Caki2 (cell line): ENCODE measurements at places on chromosomes 2 and 18.

GRCh38 chr2:96868555-96869280 is 1.2 kb downstream of the SEMA4C start:
- peak; percentile 69 for DNase-seq

DNA sequence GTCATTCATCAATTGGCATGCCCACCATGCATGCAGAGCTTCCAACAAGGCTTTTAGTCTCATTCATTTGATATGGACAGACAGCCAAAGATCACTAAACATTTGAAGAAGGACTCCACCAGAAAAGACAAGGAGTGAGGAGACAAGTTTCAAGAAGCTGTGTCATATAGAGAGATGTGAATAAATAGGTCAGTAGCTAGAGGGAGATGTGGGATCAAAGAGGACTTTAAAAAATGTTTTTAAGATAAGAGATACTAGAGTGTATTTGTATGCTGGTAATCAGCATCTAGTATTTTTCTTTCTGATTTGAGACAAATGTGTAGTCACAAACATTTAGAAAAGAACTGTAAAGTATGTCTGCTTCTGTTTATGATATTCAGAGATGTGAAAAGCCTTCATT is 48.5 kb downstream of the ANTXR1 start:
- DNase-seq: no peak

DNA sequence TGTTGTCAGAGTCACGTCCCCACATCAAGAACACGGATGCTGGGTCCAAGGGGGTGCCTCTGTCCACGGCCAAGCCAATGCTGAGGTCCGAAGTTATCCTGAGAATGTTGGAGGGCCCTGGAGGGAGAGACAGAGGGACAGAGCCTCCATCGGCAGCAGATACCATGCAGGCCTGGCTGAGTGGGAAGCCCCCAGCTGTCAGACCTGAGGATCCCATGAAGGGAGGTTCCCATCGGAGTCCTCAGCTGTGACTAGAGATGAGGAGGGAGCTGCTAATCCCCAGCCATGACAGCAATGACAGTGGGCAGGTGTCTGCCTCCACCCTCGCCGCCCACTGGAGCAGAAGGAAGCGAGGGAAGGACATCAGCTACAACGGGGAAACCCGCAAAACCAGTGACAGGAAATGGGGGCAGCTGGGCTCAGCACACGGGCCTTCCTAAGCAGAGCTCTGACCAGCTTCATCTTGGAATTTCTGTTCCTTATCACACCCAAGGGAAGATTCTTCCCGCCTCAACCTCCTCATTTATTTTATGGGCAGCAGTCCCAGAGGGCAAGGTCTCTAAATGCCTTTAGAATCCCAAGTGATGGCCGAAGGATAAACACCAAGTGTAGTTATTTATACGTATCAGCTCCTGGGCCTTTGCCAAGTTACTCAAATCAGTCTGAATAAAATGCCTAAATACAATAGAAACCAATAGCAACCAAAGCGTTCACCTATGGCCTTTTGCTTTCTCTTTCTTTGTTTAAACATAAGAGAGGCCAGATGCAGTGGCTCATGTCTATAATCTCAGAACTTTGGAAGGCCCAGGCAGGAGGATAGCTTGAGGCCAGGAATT is 32.2 kb downstream of the FAM178B start:
- no peak for DNase-seq

DNA sequence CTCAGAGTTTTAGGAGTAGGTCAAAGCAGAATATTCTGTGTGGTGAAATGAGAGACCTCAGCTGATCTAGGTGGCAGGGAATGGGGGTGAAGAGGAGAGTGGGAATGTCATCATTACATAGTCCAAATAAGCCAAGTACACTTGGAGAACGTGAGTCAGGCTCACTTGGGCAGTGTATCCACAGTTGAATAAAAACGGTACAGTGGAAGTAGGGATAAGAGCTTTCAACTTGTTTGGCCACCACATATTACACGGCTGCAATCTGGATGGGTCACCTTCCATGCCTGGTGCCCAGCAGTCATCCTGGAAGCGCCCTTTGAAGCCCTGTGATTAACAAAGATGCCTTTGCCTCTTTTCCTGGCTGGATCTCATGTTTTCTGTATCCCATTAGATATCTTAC is 28.6 kb downstream of the MIB1 start:
- no peak for DNase-seq

GRCh38 chr2:128682729-128683284 is 364.1 kb upstream of the HS6ST1 start:
- no peak for DNase-seq

DNA sequence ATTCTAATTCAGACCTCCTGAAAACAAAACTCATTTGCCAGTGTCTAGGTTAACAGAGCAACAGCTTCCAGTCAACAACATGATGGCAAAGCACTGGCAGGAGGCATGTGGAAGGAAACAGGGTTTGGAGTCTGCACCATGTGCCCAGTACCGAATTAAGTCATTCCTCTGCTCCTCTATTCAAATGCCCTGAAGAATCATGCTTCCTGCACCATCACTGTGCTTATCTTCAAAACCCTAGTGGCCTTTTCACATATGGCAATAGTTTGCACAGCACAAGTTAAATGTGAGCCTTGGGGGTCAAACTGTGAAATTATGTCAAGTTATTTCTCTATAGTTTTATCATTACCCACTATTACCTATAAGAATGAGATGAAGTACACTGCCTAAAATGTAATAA is 75.4 kb upstream of the GRB14 start:
- no peak for DNase-seq

DNA sequence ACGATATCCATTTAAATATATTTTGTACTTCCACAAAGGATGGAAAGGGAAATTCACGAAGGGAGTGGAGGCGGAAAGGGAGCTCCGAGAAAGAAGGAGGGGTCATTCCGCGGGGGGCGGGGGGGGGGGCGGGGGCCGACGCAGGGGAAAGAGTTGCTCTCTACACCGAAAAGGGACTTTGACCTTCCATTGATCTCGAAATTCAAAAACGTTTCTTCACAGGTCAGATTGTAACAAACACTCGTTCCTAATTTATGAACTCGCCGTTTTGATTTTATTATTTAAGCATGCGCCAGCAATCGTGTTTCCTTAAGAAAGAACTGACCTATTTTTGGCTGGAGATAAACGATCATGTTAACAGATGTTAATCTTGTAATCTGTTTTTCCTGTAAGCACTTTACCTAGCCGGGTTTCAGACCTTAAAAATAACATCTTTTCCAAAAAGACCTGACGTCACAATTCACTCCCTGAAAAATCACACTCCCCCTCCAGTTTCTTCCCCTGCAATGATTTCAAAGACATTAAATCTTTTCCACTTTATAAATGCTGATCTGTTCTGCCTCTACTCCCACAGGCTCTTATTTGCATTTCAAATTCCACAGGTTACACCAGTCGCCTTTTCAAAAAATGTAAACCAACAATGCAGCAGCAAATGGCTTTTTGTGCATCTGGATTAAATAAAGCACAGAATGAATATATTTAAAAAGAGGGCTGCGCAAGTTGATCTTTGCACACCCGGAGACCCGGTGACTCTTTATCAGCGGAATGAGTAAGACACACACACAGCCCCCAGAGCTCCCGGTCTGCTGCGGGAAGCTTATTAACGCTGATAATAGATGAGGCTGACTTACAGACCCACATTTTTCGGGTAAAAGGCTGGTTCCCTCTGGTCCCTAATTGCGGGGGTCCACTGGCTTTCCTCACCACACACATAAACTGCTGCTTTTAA is 1.6 kb downstream of the ZNF516 start:
- DNase-seq: no peak

- no peak for DNase-seq
These were observed 166.6 kb downstream of the XIRP2 start for GRCh38 chr2:167054881-167055280.

DNA sequence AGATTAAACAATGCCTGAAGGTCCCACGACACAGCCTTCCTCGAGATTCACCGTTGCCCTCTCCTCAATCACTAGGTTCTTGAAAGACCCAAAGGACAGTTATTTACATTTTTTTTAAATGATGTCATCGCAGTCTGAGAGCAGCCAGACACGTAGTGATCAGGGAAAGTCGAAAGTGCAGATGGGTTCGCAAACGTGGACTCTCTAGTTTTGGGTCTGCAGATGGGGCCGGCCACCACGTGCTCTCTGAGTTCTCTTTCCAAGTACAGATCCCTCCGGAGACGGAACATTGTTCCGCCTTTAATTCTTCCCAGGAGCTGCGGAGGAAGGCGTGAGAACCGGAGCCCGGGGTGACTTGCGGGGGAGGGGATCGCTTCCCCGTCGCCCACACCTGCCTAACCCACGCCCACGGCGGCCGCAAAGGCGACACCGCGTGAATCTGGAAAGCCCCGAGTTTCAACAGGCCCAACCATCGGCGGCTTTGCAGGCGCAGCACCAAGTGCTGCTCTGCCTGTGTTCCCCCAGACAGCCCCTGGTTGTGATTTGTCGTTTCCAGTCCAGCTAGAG is 54.3 kb downstream of the PKDCC start:
- DNase-seq: no peak

DNA sequence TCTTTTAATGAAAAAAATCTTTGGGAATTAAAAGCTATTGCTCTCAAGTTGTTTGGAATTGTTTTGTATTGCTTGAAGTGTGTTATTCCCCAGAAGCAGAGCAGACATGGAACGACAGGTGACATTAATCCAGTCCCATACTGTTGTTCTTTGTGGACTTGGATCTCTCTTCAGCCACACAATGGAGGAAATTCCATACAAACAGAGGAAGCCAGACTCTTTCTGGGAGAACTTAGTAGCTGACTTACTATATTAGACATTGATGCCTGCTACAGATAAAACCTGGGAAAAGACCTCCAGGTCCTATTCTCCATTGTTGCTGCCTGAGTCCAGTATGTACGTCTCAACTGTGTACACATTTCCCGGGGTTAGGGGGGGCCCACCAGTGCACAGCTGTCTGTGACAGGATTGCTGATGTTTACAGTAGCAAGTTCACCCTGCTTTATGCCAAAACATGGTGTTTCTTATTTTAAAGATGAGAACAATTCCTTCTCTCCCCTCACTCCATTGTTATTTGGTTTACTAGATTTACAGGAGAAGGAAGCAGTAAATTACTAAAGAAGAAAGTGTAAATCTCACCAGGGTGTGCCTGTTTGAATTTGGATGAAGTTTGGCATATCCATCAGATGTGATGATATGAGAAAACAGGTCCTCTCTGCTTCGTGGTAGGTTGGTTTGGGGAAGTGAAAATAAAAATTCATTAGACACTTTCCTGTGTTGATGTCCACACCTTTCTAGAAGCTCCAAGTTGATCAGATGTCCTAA is 142.4 kb upstream of the RBBP8 start:
- no peak for DNase-seq

- DNase-seq: no peak
These were observed 60.1 kb upstream of the TNFRSF11A start for GRCh38 chr18:62264984-62265383.

DNA sequence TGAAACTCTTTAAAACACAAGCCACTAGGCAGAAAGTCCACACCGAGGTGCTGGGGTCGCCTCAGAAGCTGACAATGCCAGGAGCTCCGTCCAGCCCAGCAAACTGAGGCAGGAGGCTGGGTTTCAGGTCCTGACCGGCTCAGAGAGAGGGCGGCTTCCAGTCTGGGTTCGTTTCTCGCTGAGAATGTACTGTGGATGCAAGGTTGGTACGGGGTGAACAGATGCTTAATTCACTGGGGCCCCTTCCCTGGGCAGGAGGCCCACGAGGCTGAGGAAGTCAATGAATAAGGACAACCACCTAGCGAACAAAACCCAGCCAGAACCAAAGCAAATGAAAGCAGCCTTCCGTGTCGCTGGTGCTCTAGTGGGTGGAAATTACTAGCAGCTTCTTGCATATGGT is 142.0 kb downstream of the RTP5 start:
- no peak for DNase-seq

DNA sequence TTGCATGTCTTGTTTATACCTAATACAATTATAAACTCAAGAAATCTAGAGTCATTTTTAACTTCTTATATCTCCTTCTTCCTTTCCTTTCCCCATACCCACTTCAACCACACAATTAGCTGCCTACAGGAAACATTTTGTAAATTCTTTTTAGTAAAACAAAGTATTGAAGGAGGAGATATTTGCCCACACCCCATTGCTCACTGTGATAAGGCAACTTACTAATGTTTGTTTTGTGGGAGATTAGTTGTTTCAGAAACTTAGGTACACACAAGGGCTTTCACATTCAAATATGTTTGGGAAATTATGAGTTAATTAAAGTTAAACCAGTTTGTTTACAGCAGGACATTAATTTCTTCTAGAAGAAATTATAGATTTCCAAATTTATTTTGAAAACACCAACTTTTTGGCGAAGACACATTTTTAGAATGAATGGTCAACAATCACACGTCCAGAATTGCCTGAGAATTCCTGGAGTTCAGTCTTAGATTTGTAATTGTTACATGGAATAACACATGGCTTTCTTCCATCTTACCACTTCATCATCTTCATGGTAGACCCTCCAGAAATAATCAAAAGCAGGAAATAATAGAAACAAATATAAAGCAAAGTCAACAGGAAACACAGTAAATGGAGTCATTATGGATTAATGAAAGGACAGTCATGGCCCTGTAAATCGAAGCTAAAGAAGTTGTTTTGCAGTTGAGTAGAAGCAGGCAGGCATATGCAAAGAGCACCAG is 62.5 kb upstream of the RAB27B start:
- no peak for DNase-seq

GRCh38 chr2:46939626-46940359 is 24.2 kb upstream of the MCFD2 start:
- no peak for DNase-seq

GRCh38 chr2:203997481-203997880 is 60.9 kb downstream of the ICOS start:
- DNase-seq: no peak

DNA sequence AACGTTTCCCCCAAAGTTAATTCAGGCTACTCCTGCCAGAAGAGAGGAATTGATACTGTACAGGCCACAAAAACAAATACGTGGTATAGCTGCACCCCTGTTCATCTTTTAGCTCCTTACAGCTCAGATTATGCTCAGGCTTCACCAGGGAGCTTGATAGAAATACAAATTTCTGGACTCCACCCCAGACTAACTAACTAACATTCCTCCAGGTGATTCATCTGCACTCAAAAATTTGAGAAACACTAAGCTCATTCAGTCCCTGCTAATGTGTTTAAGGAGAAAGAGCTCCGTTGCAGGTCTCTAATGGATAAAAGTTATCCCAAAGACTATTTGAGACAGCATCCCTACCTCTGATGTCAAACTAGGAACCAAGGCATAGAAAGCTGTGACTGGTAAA is 36.8 kb upstream of the UNC80 start:
- DNase-seq: no peak

DNA sequence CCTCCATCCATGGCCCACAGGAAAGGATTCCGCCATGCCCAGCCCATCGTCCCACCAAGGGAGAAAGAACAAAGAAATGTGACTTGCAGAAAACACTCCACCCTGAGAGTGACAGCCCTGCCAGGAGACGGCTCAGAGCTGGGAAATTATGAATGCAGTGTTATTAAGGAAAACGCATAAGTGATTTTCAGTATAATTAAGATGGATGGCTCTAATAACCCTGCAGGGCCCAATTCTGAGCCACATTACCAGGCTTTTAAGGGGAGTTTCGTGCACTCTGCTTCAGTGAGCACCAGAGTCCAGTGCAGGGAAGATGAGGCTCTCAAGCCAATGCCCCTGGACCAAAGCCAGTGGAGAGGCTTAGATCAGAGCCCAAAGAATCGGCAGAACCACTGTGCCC is 10.6 kb upstream of the TEX51 start:
- DNase-seq: no peak

- DNase-seq: peak; percentile 47
These were observed 339.0 kb downstream of the SATB2 start for GRCh38 chr2:199118673-199119112.

GRCh38 chr2:28631514-28632206 is 120.0 kb upstream of the PPP1CB start:
- DNase-seq: no peak

GRCh38 chr2:11814979-11815510 is 68.6 kb downstream of the LPIN1 start:
- DNase-seq: no peak
